ENCODE measurements at places on chromosomes 2 and 18.

DNA sequence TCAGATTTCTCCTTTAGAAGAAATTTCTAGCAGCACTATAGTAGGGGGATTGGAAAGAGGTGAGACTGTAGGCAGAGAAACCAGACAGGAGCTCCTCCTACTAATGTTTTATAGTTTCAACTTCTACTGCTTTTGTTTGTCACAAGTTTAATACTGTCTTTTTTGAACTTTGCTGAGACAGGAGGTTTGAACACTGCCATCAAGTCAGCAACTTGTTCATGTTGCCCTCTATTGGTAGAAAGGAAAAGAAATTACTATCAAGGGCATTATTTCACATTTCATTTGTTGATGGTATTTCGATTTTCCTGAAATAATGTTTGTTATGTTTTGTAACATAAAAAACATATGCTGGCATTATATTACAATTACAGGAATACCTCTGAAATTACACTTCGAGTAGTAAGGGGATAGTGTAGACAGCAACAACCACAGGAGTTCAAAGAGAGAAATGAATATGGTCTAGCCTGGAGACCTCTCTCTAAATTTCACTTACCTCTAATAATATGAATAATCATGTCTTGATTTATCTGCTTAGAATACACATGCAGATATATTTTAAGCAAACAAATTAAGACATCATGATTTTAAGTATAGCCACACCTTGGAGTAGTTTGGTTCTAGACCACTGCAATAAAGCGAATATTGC lies 12.4 kb upstream of the CCDC88A start:
- DNase-seq, result peak; percentile 57

DNA sequence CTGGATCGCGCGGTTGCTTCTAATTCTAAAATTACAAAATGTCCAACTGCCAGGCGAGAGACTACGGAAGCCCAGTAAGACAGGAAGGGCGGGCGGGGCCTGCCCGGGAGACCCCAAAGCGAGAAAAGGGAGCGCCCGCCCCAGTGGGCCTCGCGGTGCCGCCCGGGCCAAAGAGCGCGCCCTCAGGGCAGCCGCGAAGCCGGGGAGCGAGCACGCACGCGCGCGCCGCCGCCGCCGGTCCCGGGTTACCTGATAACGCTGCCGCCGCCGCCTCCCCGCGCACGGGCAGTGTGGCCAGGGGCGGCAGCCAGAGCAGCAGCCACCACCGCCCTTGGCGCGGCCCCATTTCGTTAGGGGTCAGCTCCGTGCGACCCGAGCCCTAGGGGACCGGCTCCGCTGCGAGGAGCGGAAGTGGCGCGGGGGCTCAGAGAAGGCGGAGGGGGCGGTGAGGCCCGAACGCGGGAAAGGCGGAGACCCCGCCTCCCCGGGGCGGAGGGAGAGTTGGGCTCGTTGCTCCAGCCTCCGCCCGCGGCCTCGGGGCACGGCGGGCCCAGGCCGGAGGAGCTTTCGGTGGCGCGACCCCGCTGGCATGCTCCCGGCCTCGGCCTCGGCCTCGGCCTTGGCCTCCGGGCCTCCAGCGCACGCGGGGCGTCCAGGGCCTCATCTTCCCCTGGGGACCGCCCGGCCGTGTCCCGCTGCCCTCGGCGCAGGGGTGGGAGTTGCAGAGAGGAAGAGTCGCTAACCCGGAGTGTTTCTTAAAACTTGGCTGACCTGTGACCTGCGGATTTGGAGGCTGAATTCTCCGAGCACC lies at the start of gene NEMP2:
NEMP2 (minus strand) TSS at position 413 of the 811 bp plus-strand sequence; CDS start at position 346, 67 bp downstream.
- DNase-seq, result peak; percentile 91

DNA sequence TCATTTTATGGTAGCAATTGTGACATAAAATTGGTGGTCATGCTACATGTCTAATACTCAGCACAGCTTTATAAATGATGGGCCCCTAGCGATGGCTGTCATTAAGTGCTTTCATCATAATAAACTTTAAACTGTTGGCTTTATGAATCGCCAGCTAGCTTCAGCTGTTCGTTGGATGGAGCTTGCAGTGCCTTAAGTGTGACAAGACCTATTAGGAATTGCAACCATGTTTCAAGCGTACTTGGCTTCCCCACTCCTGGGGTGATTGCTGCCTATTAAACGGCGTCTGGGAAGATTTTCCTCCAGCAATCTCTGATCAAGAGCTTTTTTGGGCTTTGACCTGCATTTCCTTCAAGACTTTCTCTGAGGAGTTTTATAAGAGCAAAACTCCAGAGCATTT lies 164.5 kb upstream of the SIX3 start:
- no peak for DNase-seq

DNA sequence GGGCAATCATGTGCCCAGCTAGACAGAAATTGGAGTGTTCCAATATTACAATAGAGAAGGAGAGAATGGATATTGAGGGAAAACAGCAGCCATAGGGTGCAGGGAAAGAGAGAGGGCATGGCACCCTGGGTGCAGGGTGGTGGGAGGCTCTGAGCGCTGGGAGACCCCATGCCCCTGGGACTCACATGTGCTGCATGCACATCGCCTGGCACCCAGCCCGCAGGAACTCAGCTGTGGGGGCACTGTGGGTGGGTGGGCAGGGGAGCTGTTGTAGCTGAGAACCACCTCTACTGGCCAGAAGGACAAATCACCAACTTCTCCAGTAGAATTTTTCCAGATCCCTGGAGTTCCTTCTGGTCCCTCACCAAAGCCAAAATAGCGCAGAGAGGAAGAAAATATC lies 7.2 kb upstream of the NEURL3 start:
- DNase-seq, result no peak

GRCh38 chr2:121052023-121052422 lies 233.0 kb downstream of the TFCP2L1 start:
- no peak for DNase-seq

GRCh38 chr2:200695601-200696000 lies 109.8 kb downstream of the AOX1 start:
- DNase-seq, result no peak

- no peak for DNase-seq
Measured at GRCh38 chr2:224722770-224723169, 6.6 kb upstream of the CCDC195 start.

GRCh38 chr2:186573531-186573930 lies 16.3 kb upstream of the ITGAV start:
- no peak for DNase-seq

Measured in GM20000 (cell line).